Smooth muscle cell of the umbilical artery (primary cell): ENCODE measurements at places on chromosomes 16 and 17. TPM values are rescaled to one million over a fixed set of nuclear protein-coding genes. Genes with fewer than 3 reads are reported as not detected.

VAT1L gene
- total RNA-seq = 43.1 and 43.9 TPM in 2 replicates

CLEC18A gene
- 0.32 and 1.5 TPM in 2 replicates for total RNA-seq

PITPNM3 gene
- total RNA-seq = 0.30 and 0.78 TPM in 2 replicates

NPIPB12 gene
- 11.0 and 27.6 TPM in 2 replicates for total RNA-seq

HOXB1 gene
- total RNA-seq = not detected in 2 replicates

APOBR gene
- not detected in 2 replicates for total RNA-seq

VAMP2 gene
- total RNA-seq = 5.9 and 8.2 TPM in 2 replicates

SMPD3 gene
- total RNA-seq = not detected in 2 replicates
